ENCODE measurements at places on chromosomes 7 and 10.

- DNase-seq = no peak
These were observed 291.2 kb upstream of the MEOX2 start for GRCh38 chr7:15977663-15978062.

- no peak for DNase-seq
These were observed 111.2 kb upstream of the TMEM72 start for GRCh38 chr10:44799966-44800365.

DNA sequence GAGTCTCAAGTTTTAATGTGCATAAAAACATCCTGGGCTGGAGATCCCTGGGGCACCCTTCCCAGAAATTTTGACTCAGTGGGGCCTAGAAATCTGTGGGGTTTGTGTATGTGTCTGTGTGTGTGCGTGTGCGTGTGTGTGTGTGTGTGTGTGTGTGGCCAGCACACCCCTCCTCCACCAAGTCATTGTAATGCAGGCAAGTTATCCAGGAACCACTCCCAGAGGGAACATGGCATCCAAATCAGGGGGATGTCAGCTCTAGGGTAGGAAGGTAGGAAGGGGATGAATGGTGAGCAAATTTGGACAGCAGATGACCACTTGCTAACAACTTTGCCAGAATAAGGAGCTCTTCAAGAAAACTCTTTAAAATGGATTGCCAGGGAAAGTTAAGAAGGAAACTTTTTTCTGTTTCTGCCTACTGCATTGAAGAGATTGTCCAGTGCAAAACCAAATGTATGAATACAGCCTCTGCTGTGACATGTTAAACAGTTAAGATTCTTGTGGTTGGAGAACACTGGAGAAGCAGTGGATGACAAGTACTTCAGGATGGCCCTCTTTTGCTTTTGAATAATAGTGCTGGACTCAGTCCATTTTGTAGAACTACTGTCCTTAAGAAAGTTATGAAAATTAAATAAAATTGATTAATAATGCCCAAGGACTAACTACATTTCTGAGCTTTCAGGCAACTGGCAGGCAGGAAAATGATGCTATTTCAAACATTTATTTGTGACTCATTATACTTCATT is 12.3 kb downstream of the STAMBPL1 start:
- DNase-seq = no peak

DNA sequence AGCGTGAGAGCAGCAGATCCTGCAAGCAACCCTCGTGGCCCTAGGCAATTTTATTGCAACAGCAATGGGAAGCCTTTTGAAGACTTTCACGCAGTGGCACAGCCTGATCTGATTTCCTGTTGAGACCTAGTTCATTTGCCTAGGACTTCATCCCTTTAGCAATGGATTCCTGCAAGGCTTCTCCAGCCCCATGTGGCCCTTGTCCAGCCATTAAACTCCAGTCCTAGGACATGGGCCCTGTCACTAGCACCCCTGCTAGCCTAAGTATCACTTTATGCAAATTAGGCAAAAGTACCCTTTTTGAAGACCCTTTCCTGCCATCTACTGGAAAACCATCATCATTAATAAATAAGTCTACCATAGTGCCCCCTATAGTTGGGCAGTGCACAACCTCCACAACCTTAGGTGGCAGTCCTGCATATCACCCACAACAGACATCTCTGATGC is 379.4 kb downstream of the GALNT17 start:
- DNase-seq = no peak

DNA sequence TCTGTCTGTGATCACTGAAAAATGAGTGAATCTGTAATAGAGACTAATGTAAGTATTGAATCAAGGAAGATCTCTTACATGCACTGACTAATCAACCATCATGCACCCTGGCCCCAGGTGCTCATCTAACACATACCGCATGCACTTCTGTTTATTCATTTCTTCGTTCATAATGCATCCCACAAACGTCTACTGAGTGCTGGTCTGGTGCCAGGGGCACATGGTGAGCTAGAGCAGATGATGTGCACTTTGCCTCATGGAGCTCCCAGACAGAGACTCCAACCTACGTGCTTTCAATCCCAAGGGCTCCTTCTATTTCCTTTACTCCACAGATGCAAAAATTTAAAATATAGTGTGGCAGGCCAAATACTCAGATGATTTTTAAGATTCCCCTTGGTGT is 10.7 kb downstream of the C10orf90 start:
- DNase-seq = no peak

DNA sequence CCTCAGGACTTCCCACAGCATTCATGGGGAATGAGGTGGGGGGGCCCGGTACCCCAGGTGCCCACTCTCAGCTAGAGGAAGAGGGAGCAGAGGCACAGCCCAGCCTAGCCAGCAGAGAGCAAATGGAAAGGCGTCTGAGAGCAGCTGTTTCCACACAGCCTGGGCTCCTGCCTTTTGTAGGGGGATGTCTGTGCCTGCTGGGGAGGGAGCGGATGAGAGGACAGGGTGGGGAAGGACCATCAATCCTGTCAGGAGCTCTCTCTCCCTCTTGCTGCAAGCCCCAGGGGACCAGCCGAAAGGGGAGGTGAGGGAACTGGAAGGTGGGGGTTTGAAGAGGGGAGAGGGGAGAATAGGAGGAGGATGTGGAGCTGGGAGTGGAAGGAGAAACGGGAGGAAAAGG is at the start of gene PKD2L1:
Gene PKD2L1 (minus strand): TSS at position 150 of the 400 bp plus-strand sequence. CDS start 125 bp downstream, at position 25.
- no peak for DNase-seq

Measured in activated effector memory CD4-positive, alpha-beta T cell treated with anti-CD3 and anti-CD28 coated beads, Interleukin-2, amount 50 U/mL, for 16 hours (primary cell).